Activated CD4-positive, alpha-beta memory T cell treated with anti-CD3 and anti-CD28 coated beads, Interleukin-2, amount 10 ng/mL, durations not matched to agents 7 days and 5 days (primary cell): ENCODE measurements at places on chromosomes 3 and 15. TPM values are rescaled to one million over a fixed set of nuclear protein-coding genes. Genes with fewer than 3 reads are reported as not detected.

GRCh38 chr3:194935061-194935460 is 249.4 kb downstream of the FAM43A start:
- H3K27me3 ChIP-seq, result no peaks in the 10 kb centered on the region
- DNase-seq, result no peak
- H3K4me3 ChIP-seq, result no peak overlapping the region
- no peaks in the 10 kb centered on the region for H3K4me1 ChIP-seq

Gene CYP8B1
- total RNA-seq, result not detected

Gene NR2E3
- not detected for total RNA-seq

GRCh38 chr15:69693059-69693458 is 240.4 kb downstream of the RPLP1 start:
- no peaks in the 10 kb centered on the region for H3K4me1 ChIP-seq
- no peak overlapping the region for H3K4me3 ChIP-seq

DNA sequence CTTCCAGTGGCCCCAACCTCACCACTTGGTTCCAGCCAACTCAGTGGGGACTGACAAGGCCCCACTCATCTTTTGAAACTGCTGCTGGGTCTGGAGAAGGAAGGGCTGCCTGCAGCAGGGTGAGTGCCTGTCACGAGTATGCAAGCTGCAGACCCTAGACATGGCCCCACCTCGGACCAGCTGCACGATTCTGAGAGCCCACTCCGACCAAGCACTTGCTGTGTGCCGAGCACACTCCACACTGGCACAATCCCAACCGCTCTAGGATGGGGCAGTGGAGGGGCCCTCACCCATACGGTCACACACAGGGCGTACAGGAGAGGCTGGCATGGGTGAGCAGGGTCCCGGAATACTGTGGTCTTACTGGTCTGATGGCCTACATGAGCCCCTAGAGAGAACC is 8.0 kb upstream of the PLXND1 start:
- no peak overlapping the region for H3K27ac ChIP-seq
- H3K27me3 ChIP-seq, result peaks cover 3% of the 10 kb centered on the region
- DNase-seq, result no peak
- H3K4me1 ChIP-seq, result peaks cover 9% of the 10 kb centered on the region
- no peaks in the 10 kb centered on the region for H3K36me3 ChIP-seq

Gene EXD1
- not detected for total RNA-seq

DNA sequence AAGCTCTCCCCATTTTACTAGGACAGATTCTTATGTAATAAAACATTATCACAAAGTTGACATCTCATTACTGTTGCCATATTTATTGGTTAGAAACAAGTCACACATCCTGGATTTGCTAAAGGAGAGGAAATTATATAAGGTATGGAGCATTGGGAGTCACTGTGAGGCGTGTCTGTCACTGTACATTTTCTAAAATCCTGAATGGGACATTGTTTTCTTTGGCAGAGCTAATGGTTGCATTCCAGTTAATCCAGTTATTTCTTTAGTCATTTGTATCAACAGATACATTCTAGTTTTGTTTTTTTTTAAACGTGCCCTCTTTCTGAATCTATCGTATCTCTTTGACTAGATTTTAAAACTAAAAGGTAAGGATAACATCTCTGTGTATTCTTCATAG is 70.2 kb upstream of the MITF start:
- DNase-seq, result no peak
- no peaks in the 10 kb centered on the region for H3K36me3 ChIP-seq
- H3K27me3 ChIP-seq, result peaks cover 2% of the 10 kb centered on the region
- no peak overlapping the region for H3K4me3 ChIP-seq
- H3K27ac ChIP-seq, result no peak overlapping the region
- H3K4me1 ChIP-seq, result no peaks in the 10 kb centered on the region

DNA sequence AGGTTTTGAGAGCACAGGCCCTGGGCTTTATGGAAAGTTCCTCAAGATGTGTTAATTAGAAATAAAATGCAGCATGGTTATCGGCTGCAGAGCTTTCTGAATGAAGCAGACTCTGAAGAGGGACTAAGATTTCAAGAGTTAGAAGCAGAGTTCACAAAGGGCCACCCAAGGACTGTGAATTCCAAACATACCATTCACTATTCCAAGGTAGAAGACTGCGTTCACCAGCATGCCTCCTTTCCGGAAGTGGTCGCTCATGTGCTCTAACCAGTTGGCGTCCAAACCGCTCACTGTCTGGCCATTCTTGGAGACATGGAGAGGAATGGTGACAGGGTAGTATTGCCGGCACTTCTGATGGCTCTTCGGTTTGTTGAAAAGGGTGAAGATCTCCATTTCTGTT is 104.9 kb downstream of the OXNAD1 start:
- no peak overlapping the region for H3K4me3 ChIP-seq
- H3K27ac ChIP-seq, result no peak overlapping the region
- peaks cover 58% of the 10 kb centered on the region for H3K36me3 ChIP-seq
- no peak for DNase-seq
- H3K27me3 ChIP-seq, result no peaks in the 10 kb centered on the region

Gene RBP2
- not detected for total RNA-seq

Gene WDR76
- total RNA-seq, result 72.2 TPM

Gene TM4SF1
- not detected for total RNA-seq

- DNase-seq, result peak; percentile 34
- H3K4me3 ChIP-seq, result peak overlapping the region; percentile 37
- H3K36me3 ChIP-seq, result peaks cover 46% of the 10 kb centered on the region
- H3K27ac ChIP-seq, result peak overlapping the region; percentile 66
- no peaks in the 10 kb centered on the region for H3K27me3 ChIP-seq
Observed at GRCh38 chr3:56796202-56796601, 5.5 kb downstream of the ARHGEF3 start.

GRCh38 chr3:135495891-135496290 is 469.6 kb upstream of the PPP2R3A start:
- H3K36me3 ChIP-seq, result no peaks in the 10 kb centered on the region
- DNase-seq, result no peak
- no peak overlapping the region for H3K27ac ChIP-seq
- no peaks in the 10 kb centered on the region for H3K27me3 ChIP-seq
- no peak overlapping the region for H3K4me3 ChIP-seq

DNA sequence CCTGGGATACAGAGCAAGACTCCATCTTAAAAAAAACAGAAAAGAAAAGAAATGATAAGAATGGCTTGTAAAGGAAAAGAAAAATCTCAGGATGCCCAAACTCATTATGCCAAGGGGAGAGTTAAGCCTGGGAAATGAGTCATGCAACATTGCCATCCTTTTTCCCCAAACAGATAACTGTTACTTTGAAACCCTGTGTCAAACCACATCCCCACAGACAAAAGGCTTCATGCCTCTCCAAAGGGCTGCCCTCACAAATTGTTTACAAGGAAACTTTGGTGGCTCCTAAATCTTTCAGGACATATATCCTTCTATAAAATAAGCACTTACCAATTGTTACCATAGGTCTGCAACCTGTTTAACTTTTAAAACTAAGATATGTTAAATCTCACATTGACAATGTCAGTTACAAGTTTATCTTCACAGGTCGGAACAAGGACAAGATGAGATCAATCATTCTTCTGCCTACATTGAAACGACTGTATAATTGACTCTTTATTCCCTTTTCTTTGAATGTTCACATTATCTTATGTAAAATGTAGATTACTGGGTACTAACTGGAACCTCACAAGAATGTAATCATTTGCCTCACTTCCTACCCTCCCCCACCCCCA is 18.6 kb upstream of the SENP7 start:
- DNase-seq, result no peak
- H3K27ac ChIP-seq, result peak overlapping the region; percentile 30
- peaks cover 30% of the 10 kb centered on the region for H3K4me1 ChIP-seq
- H3K4me3 ChIP-seq, result no peak overlapping the region
- H3K36me3 ChIP-seq, result peaks cover 8% of the 10 kb centered on the region

Gene TRPM1
- not detected for total RNA-seq

- H3K36me3 ChIP-seq, result peaks cover 4% of the 10 kb centered on the region
- peak within 1 kb of the TSS; percentile 72 for H3K4me3 ChIP-seq
- H3K27ac ChIP-seq, result peak within 1 kb of the TSS; percentile 54
- peaks cover 14% of the 10 kb centered on the region for H3K4me1 ChIP-seq
- peak; percentile 43 for DNase-seq
Observed at GRCh38 chr3:53846134-53846850, at the start of the genes CHDH and IL17RB. Gene CHDH, minus strand, starts transcription at chr3:53846419. Its CDS starts 22,411 bp downstream, at chr3:53824008. Gene IL17RB, plus strand, starts transcription at chr3:53846568. Its CDS starts 21 bp downstream, at chr3:53846589.

GRCh38 chr3:134511500-134511899 is 25.6 kb downstream of the CEP63 start:
- peaks cover 50% of the 10 kb centered on the region for H3K36me3 ChIP-seq
- no peaks in the 10 kb centered on the region for H3K27me3 ChIP-seq
- no peak overlapping the region for H3K27ac ChIP-seq
- H3K4me1 ChIP-seq, result peaks cover 2% of the 10 kb centered on the region

GRCh38 chr3:179460260-179460659 is 9.0 kb upstream of the GNB4 start:
- H3K27ac ChIP-seq, result no peak overlapping the region
- H3K4me3 ChIP-seq, result no peak overlapping the region
- no peaks in the 10 kb centered on the region for H3K36me3 ChIP-seq
- H3K27me3 ChIP-seq, result peaks cover 32% of the 10 kb centered on the region
- DNase-seq, result no peak

- no peak for DNase-seq
- H3K4me3 ChIP-seq, result no peak overlapping the region
- peaks cover 9% of the 10 kb centered on the region for H3K4me1 ChIP-seq
- no peaks in the 10 kb centered on the region for H3K36me3 ChIP-seq
- no peak overlapping the region for H3K27ac ChIP-seq
Observed at GRCh38 chr15:59950603-59951388, 53.3 kb upstream of the FOXB1 start.

DNA sequence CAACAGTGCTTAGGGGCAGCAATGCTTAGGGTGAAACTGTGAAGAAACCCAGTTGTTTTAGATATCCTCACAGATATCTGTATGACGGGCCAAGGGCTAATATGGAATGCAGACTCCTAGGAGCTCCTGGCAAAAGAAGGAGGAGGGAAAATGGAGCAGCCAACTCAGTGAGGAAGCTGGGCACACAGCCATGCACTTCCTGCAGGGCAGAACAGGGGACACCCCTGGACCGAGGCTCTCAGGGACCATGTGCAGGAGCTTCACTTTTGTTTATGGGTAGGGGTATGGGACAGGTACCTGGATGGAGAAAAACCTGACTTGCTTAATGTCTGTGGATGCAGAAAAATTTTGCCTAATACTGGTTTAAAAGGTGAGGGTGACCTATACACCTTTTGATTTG is 20.2 kb downstream of the NIPA1 start:
- H3K27me3 ChIP-seq, result no peaks in the 10 kb centered on the region
- peaks cover 3% of the 10 kb centered on the region for H3K4me1 ChIP-seq
- no peak overlapping the region for H3K4me3 ChIP-seq

DNA sequence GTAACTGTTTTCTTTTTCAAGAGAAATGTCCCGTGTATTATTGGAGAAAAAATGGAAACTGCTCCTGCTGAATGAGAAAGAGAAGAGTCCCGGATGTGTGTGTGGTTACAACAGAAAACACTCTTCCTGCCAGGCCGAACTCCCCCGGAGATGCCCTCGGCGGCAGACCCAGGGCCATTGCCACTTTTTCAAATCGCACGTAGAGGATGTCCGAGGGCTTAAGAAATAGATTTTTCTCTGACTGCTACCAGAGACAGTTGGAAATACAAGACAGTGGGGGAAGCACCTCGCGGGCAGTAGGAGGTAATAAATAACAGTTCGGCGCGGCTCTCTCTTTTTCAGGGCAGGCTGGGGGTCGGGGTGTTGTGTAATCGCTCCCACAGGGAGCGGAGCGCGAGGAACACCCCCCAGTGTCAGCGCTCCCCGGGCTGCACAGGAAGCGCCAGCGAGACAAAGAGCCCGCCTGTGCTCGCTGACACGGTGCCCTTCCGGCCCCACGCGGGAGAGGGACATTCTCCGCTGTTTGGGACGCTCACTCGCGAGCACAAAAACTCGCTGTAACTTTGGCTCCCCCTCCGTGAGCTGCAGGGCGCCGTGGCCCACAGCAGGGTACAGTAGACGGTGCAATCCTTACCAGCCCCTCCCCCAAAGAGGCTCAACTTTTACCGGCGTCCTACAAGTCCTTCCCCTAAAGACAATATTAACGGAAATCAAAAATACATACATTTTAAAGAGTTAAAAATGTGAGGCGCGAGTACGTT is 1.1 kb downstream of the VGLL4 start:
- no peaks in the 10 kb centered on the region for H3K27me3 ChIP-seq
- H3K27ac ChIP-seq, result peak overlapping the region; percentile 94
- DNase-seq, result peak; percentile 75
- peaks cover 36% of the 10 kb centered on the region for H3K36me3 ChIP-seq
- H3K4me3 ChIP-seq, result peak overlapping the region; percentile 93
- H3K4me1 ChIP-seq, result peaks cover 45% of the 10 kb centered on the region

Gene MORC1
- total RNA-seq, result not detected
